ENCODE measurements at places on chromosomes 2 and 18.

- no peak for DNase-seq
Observed at GRCh38 chr18:31946305-31947046, 3.5 kb upstream of the TRAPPC8 start.

GRCh38 chr2:215845839-215846586, 167.3 kb downstream of the MREG start:
- no peak for DNase-seq

DNA sequence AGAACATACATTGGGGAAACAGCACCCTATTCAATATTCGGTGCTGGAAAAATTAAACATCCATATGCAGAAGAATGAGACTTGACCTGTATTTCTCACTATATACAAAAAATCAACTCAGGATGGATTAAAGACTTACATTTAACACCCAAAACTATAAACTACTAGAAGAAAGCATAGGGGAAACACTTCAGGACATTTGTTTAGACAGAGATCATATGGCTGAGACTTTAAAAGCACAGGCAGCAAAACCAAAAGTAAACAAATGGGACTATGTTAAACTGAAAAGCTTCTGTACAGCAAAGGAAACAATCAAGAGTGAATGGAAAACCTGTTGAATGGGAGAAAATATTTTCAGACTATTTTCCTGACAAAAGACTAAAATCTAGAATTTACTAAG, 1694.1 kb upstream of the CELF4 start:
- no peak for DNase-seq

- DNase-seq = no peak
Observed at GRCh38 chr2:142822190-142822589, 55.3 kb upstream of the KYNU start.

- no peak for DNase-seq
Observed at GRCh38 chr2:58686776-58687175, 445.7 kb upstream of the FANCL start.

DNA sequence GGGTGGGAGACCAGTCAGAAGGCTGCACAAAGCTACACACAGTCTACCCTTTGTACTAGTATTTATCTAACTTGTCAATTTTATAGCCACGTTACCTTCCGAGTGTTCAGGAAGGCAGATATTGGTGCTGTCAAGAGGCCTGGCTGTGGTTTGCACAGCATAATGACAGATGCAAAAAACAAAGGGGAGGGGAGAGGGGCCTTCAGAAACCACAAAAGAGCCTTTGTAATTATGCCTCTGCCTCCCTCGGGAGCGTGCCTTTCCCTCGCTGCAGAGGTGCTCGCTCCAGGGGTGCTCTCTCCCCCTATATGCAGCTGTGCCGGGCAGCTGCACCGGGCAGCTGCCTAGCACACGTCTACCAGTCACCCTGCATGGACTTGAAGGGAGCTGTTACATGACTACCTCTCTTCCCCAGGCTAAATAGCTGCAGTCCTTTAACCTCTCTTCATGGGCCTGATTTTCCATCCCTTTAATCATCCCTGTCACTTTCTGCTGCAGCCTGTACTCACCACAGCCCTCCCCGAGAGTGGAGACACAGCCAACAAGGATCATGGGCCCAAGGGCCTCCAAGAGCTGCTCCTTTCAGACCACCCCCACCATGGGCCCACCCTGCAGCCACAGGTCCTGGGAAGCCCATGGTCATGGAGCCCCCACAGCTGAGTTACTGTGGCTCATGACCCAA, 168.4 kb upstream of the PKDCC start:
- DNase-seq = no peak

- DNase-seq = peak; percentile 32
Observed at GRCh38 chr2:231563378-231563961, 29.2 kb upstream of the TEX44 start.

- no peak for DNase-seq
Observed at GRCh38 chr2:239462191-239462515, 61.3 kb upstream of the HDAC4 start.

GRCh38 chr2:20650877-20651730, at the start of gene HS1BP3:
TSS of gene HS1BP3 (minus strand) at chr2:20651098. CDS start at chr2:20651063, 35 bp downstream.
- peak; percentile 86 for DNase-seq

DNA sequence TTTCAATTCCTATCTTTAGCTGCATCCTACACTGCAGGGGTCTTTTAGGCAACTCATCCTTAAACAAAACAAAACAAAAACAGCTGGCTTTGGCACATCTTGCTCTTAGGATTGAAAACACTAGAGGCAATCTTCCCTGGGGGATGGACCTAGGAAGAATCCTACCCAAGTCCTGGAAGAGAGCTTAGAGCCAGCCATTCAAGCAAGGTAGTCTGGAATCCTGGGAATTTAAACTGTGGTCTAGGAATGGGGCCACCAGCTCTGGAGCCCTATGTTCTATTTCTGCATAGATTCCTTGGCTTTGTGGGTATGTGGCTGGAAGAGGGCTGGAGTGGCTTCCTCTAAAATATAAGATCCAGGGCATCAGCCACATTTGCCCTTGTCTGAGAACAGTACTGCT, 27.7 kb downstream of the MYL1 start:
- DNase-seq = no peak

- no peak for DNase-seq
Observed at GRCh38 chr18:26516964-26517363, 31.4 kb downstream of the KCTD1 start.

- DNase-seq = no peak
Observed at GRCh38 chr2:144426355-144426754, 93.6 kb downstream of the ZEB2 start.

DNA sequence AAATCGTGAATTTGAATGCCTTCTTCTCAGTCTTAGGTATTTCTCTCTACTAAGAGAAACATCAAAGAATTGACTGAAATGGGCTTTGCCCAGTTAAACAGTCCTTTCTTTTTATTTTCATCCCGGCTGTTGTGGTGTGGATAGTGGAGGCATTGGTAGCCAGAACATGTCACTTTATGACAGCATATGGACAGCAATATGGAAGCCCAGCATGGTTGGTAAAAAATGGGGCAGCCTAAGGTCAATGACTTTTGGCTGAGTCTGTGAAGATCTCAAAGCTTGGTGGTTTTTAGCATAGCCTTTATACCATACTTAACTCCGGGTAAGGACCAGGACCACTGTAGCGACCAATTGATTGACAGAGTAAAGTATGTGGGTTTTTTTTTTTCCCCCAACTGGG, 3.2 kb downstream of the CERS6 start:
- no peak for DNase-seq

- DNase-seq = no peak
Observed at GRCh38 chr18:7174344-7175095, 56.4 kb upstream of the LRRC30 start.

GRCh38 chr2:144456680-144457079, 63.2 kb downstream of the ZEB2 start:
- DNase-seq = no peak

DNA sequence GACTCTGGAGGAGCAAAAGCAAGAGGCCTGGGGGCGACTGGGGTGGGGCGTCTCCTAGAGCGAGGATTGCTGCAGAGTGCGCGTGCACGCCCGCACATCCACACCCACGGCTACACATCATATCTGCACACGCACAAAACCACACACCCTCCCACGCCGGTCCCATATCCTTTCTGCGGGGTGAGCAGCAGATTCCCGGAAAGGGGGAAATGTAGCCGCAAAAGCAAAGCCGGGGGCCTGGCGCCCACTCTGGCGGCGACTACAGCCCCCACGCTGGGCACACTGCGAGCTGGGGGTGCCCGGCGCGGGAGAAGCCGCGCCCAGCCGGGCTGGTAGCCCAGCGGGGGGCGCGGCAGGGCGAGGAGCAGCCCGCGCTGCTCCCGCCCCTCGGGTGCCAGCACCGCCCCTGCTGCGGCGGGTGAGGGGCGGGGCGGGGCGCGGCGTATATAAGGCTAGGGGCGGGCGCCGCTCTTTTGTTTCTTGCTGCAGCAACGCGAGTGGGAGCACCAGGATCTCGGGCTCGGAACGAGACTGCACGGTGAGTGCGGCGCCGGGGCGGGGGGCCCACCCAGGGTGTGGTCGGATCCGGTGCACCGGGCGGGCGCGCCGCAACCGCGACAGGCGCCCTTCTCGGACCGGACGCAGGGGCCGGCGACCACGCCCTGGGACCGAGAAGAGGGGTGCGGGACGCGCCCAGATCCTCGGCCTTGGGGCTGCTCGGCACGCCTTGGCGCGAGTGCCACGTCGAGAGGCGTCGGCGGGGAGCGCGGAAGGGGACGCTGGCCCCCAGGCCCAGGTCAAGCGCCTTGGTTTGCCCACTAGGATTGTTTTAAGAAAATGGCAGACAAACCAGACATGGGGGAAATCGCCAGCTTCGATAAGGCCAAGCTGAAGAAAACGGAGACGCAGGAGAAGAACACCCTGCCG, at the start of gene TMSB10:
TMSB10 (plus strand) TSS at position 476 of the 927 bp plus-strand sequence.
- DNase-seq = peak; percentile 97

DNA sequence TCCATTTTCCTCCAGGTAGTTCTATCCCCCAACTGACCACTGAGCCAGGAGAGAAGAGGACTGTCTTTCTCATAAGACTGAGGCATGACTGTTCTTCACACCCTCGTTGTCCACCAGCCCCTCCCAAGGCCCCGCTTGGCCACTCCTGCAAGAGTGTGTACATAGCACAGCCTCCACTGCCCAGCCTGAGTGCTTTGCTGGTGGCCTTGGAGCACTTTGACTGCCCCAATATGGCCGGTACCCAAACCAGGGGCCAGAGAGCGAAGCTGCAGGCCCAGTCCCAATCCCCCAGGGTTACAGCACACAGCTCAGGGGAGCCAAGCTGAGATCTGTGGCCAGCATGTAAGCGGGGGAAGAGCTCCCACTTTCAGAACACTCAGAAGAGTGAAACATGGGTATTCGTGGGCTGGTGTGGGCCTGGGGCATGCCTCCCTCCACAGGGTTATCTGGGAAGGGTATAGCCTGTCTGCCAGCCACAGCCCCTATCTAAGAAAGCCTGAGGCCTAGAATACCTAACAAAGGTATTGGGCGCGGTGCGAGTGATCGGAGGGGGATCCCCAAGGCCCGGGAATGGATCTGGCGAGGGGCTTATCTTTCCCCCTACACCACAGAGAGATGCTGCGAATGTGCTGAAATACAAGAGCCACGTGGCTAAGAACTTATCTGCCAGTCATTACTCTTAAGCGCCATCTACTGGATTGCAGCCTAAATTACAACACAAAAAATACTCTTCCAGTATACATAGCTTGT, 163.8 kb downstream of the WDPCP start:
- peak; percentile 72 for DNase-seq

DNA sequence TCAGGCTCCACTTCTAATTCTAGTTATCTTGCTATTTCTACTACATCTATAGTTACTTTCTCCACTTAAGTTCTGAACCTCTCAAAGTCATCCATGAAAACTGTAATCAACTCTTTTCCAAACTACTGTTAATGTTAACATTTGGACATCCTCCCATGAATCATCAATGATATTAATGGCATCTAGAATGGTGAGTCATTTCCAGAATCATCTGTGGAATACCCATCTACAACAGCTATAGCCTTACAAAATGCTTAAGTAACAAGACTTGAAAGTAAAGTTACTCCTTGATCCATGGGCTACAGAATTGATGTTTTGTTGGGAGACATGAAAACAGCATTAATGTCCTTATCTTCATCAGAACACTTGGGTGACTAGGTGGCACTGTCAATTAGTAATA, 35.4 kb downstream of the BARD1 start:
- no peak for DNase-seq

DNA sequence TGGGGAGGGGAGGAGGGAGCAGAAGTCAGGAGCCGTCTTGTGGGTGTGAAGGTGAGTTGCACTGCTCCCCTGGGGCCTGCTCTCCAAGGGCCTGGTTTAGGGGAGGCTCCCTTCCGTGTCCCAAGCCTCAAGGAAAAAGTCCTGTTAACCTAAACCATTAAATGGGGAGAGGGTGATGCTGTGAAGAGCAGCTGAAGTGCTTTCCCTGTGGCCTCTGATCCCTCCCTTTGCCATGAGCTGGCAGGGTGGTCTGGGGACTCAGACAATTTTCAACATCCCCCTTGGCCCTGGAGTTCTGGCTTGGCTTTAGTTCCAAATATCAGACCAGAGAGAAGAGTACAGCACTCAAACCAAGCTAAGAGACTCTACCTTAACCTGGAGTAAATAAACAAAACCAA, 692 bp upstream of the POMC start:
- DNase-seq = no peak

- DNase-seq = no peak
Observed at GRCh38 chr2:223051693-223052289, at the start of gene KCNE4. TSS of gene KCNE4 (plus strand) at chr2:223052190. CDS start at chr2:223052831, 641 bp downstream.

DNA sequence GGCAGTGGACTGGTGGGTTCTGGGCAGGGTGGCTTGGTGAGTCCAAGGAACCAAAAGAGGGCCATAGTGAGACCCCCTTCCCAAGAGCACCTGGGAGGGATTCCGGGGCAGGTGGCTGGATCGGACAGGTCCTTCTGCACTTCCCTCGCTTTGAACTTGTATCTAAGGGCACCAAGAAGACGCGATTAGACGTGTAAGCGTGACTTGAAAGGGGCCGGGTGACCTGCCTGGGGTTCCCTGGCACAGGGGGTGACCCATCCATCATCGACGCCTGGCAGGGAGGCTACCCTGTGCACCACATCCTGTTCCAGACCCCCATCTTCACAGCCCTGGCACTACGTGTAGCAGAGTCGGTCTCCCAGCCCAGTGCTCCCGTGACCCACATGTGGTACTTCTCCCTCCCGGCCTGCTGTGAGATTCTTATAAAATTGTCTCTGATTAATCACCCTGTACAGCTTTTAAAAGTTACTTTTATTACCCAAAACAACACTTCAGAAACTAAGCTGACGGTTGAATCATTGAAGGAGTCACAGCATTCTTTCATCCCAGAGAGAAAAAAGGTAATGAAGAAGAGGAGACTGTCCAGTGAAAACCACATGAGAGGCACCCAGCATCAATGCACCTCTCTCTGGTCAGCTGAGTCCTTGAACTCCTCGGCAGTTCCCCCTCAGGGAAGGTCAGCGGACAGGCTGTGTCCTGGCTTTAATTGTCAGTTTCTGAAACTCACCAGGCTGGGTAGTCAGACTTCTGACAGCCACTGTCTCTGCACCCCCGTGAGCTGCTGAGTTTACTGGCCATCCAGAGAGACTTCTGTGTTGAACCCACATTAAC, 13.0 kb downstream of the SH3BP4 start:
- DNase-seq = no peak

DNA sequence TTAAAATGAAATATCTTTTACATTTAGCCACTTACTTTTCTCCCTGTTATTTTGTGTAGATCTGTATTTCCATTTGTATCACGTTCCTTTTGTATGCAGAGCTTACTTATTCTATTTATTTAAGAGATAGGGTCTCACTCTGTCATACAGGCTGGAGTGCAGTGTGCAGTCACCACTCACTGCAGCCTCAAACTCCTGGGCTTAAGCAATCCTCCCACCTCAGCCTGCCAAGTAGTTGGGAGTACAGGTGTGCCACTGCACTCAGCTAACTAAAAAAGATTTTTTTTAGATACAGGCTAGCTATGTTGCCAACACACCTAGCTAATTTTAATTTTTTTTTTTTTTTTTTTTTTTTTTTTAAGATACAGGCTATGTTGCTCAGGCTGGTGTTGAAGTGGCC, 10.9 kb downstream of the PTPN18 start:
- no peak for DNase-seq

DNA sequence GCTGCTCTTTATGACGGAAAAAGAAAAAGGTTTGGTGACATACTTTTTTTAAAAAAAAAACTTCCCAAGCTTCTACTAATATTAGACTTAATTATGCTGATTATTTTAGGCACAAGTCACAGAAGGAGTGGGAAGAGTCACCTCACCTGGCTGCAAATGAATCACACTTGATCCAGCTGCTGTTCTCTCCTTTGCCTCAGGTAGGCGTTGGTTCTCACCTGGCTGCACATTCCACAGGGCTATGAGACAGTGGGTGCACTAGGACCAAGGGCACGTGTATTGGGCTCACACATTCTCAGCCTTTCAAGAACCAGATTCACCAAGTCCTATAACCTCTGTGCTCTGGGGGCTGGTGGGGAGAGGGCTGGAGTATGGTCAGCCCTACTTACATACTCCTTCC, 93.3 kb downstream of the TGFA start:
- DNase-seq = no peak

- DNase-seq = no peak
Observed at GRCh38 chr2:11377928-11378545, 33.6 kb upstream of the ROCK2 start.

All from chondrocyte (in vitro differentiated cells).